ENCODE measurements at places on chromosomes 3 and 15.

DNA sequence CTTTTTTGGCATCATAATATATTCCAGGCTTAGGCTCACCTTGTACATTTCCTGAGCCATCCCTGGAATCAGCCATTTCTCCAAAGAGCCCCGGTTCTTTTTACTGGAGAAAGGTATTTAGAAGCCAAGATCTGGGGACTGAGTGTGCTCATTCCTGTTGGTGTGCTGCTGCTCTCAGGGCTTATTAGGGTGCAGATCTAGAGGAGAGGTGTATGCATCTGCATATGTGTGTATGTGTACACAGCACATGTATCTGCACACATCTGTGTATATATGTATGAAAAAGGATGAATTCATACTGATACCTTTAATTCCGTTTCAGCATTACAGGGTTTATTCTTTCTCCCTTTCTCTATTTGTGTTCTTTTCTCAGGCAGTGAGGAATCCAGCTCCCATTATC is 162.1 kb upstream of the BHLHE40 start:
- DNase-seq: no peak

GRCh38 chr3:104106276-104106675 is 1260.4 kb upstream of the ALCAM start:
- no peak for DNase-seq

DNA sequence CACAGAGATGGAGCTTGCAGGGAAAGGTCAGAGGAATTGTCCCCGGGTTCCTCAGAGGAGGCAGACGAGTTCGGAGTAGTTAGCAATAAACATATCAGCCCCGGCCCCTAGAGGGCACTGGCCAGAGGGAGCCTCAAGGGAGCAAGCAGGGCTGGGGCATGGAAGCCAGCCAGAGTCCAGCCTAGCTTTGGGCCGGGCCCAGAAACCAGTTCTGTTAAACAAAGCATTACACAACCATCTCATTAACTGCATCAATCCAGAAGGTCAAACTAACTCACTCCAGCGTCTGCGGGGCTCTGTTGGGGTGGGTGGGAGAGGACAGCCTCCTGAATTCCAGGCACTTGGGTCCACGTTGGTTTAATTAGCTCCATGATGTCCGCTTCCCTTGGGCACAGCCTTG is 41.0 kb upstream of the IREB2 start:
- no peak for DNase-seq

- DNase-seq: peak; percentile 87
Observed at GRCh38 chr15:76533060-76533820, 196.7 kb downstream of the ISL2 start.

DNA sequence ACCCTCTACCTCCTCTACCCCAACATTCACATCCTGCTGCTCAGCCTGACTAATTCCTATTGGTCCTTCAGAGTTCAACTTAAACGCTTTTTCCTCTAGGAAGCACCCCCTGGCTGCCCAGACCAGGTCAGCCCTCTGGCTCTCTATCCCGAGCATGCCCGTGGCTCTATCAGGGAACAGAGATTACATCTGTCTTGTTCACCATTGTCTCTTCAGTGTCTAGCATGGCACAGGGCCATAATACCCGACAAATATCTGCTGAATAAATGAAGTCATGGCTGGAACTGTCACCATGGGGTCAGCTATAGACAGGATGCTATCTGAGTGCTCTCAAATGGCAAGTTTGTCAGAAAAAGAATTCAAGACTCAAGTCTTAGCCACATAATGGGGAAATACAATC is 296.9 kb upstream of the CHRNA7 start:
- no peak for DNase-seq

DNA sequence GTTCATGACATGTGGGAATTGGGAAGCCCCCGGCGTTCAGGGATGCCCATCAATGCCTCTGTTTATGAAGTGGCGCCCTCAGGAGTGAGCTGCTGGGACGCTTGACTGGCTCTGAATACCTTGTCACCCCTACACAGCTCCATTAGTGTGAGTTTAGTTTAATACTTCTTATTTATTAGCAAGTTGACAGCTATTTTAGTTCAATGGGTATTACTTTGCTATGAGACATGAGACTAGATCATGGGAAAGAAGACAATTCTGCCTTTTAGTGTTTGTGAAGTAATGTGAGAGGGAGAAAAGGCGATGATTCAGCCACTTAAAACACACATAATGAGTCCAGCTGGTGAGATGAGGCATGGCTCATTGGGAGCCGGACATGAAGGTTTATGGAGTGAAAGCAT is 678.5 kb downstream of the NR2F2 start:
- no peak for DNase-seq

DNA sequence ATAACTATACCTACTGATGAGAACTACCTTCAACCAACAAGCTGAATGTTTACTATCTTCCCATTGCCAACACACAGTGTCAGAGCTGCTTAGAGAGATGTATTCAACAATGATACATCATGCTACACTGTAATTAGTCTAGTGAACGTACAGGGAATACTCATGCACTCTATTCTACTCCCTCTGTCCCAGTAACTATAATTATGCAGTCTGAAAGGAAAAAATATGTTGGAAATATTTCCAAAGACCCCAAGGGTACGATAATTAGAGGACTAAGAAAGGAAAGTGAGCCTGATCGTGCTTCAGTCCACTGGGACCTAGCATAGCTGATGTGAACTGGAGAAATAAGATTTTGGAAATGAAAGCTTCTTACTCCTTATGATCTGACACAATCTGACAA is 36.9 kb upstream of the FSIP1 start:
- DNase-seq: no peak

DNA sequence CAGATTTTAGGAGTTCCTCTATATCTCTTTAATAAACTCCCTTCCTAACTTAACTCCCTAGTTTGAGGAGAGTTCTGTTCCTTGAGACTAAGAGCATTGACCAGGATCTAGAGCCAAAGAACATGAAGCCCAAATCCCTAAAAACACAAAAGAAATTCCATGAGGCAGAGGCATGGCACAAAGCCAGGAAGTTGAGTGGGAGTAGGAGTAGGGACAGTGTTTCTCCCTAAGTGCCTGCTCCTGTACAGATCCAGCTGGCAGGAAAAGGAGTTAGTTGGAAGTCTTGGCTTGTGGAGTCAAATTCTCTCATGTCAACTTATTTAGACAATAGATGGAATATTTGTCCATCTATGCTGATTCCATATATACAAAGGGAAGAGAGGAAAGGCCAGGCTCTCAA is 11.4 kb downstream of the ACTC1 start:
- DNase-seq: no peak

DNA sequence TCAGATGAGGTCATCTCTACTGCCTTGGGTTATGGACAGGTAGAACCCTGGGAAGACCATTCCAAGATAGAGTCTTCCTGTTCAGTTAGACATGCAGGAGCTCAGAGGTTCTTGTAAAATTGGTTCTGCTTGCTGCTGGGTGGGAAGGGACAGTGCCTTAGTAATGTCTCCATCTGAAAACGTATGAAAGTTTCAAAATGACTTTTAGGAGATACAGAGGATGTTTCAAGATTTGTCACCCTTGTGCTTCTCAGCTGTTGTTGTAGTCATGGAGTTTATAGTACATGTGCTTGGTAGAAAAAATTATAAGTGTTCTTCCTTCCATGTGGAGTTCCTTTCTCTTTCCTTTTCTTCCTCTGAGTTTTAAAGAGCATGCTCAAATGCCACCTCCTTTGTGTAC is 885.2 kb upstream of the CFAP20DC start:
- DNase-seq: no peak

DNA sequence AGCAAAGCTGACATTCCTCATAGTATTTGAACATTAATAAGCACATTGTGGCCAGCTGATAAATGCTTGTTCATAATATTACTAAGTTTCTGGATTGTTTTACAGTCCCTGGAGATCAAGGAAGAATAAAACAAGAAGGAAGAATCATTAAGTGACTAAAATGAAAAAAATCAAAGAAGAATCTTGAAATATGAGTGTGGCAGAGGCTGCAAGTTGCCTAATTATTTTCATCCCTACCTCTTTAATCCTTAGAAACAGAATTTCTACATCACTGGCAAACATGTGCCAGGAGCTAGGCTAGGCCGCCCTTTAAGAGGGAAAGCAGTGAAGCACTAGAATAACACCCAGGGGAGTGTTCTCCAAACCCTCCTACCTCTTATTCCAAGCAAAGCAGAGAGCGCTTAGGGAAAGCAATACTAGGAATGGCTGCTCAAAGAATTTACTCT is 98.9 kb downstream of the MAGI1 start:
- no peak for DNase-seq

DNA sequence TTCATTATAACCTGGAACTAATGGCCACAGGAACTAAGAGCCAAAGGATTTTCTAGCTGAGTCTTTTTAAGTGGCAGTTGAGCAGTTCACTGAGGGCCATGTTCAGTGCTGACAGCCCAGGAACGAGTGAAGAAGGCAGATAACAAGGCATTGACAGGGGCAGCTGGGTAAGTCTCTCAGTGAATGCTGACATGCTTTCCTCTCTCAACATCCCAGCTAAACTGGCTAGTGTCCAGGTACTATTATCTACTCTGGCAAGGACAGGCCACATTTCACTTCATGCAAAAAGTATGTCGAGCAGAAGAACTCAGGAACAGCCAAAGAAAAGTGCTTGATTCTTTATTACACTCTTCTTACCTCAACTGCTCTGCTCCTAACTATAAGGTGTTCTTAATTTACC is 515.9 kb downstream of the NLGN1 start:
- no peak for DNase-seq

DNA sequence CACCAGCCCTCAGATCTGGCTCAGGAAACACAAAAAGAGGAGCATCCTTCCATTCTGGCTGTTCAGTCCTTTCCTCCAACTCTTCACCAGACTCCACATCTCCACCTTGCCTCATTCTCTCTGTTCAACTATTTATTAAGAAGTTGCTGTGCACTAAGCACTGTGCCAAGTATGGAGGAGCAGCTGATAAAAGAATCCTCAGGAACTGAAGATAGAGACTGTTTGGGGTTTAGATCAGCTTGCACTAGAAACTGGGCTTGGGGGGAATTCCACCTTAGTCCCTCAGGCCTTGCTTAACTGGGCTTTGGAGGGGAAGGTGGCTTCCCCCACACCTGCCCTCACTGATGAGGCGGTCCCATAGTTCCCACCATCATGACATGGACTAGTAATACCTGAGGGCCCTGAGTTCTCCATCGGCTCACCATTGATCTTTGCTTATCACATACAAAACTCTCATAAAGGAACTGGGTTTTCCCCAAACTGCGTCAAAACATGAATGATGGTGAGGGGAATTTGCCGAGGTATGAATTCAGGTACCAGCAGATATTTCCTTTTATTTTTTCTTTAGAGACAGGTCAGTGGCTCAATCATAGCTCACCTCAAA is 1.7 kb upstream of the CCR8 start:
- no peak for DNase-seq

DNA sequence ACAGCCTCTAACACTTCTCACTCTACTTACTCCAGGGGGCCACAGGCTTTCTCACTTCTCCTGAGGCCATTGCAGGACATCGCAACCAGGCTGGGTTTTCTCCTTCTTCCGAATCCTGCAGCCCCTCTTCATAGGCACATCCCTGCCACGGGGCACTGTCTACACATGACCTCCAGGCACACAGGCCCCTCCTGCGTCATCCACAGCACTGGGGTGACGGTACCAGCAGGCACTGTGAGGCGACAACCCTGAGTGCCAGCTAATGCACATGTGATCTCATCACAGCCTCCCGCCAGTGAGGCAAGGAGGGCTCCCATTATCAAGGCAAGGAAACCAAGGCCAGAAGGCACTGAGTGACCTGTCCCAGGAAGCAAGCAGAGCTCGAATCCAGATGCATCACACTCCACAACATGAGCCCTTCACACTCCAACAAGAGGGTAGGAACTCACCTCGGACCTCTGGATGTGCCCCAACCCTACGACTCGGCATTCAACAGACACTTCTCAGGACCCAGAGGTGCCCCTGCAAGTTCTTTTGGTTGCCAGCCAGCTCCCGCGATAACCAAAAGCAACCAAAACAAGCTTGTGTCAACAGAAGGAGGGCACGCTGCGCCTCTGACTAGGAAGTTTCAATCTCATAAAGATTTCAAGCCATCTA is 16.7 kb downstream of the FAM174B start:
- DNase-seq: no peak

- no peak for DNase-seq
Observed at GRCh38 chr15:87675271-87675670, 581.3 kb downstream of the NTRK3 start.

DNA sequence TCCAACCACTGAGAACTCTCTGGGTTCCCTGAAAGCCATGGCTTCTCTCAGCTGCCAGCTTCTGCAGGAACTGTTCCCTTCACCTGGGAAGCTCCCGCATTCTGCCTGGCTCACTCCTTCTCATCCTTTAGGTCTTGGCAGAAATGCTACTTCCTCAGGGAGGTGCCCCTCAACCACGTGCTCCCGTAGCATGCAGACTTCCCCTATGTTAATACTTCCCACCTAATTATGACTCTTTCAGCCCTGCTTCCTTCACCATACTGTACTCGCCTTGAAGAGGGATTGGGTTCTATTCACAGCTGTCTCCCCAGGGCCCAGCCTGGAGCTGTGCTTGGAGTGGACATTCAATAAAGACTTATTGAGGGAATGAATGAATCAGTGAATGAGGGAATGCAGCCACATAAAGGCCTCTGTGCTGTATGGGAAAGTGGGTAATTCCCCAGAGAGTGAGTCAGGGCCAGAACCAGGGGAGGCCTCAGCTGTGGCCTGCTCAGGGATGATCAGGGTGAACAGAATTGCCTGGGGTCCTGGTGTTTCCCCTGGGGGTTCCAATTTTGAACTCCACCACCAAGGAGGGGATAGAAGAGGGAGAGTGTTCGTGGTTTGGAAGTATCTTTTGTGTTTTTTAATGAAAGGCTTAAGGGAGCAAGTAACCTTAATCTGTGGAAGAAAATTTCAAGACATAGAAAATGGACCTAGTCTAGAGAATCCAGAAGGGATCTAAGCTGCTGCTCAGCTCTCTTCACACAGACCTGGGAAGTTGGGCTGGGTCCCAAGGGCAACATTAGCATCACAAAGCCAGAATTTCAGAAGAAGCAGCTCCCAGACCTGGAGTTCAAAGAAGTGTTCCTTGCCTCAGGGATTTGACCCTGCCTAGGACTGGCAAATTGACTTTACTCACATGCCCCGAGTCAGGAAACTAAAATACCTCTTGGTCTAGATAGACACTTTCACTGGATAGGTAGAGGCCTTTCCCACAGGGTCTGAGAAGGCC is 14.6 kb upstream of the FAM107A start:
- DNase-seq: no peak

GRCh38 chr3:126422571-126423091 is 27.9 kb downstream of the CFAP100 start:
- DNase-seq: no peak

Data from MV-4-11 (cell line).